Left ventricle myocardium superior (tissue), 1 donor: ENCODE measurements at places on chromosomes 7 and 10. TPM values are rescaled to one million over a fixed set of nuclear protein-coding genes. Genes with fewer than 3 reads are reported as not detected.

Gene ADO
- 16.7 TPM for total RNA-seq

DNA sequence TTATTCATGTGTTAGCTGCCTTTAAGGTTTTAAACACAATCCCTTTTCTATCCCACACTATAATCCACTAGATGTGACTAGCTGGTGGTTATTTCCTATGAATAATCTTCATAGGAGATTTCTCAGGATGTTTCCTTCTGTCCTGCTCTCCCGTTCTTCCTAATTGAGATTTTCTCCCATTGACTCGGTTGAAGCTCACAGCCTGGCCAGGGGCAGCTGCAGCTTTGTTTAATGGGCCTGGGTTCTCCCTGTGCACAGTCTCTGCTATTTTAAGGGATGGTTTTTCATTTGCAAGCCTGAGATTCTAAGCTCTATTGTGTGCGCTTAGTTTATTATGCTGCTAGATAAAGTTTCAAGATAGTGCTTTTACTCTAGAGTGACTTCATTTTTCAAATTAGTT, 283.4 kb upstream of the AOAH start:
- DNase-seq = no peak

DNA sequence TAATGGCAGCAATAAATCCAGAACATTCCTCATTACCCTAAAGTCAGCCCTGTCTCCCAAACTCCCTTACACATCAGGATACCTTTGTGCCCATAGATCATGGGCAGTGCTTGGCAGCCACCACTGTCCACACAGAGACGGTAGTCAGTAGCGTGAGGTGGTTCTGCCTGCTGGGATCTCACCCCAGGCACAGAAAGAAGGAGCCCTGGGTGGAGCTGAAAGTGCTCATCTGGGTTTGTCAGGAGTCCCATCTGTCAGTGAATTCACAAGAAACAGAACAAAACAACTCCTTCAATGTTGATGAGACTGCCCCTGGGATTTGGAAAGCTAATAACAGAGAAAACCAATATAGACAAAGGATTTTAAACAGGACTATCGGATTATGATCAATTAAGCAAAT, 90.2 kb upstream of the PRSS58 start:
- no peak for DNase-seq

GRCh38 chr7:131369354-131369753, 41.7 kb downstream of the MKLN1 start:
- no peak for DNase-seq
